ENCODE measurements at places on chromosomes 7 and 10. TPM values are rescaled to one million over a fixed set of nuclear protein-coding genes. Genes with fewer than 3 reads are reported as not detected.

The SFTPA1 gene
- not detected for total RNA-seq

The CFAP70 gene
- 1.1 TPM for total RNA-seq

DNA sequence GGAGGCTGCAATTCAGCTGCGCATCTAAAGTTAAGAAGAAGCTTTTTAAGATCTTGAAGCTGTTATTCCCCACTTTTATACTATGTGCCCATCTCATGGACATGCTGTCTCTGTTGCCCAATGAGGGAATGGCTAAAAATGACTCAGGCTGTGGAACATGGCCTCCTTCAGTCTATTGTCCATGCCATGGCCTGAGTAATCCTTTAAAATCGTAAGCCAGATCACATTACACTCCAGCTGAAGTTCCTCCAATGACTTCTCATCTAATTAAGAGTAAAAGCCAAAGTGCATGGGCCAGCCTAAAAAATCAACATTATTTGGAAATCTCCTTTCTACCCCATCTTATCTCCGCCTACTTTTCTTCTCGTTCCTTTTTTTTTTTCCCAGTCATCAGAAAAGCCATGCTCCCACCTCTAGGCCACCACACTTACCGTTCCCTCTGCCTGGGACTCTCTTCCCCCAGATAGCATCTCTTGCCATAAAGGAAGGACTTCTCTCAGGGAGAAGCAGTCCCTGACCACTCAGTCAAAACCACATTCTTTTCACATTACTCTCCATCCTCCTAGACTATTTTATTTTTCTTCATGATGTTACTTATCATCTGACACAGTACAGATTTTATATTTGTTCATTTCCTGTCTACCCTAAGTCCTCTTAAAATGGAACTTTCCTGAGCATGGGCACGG, 337.4 kb downstream of the PRPF18 start:
- no peak for DNase-seq
- H3K27me3 ChIP-seq = no peaks in the 10 kb centered on the region
- H3K4me3 ChIP-seq = no peak overlapping the region
- peaks cover 12% of the 10 kb centered on the region for H3K4me1 ChIP-seq
- no peaks in the 10 kb centered on the region for H3K36me3 ChIP-seq

DNA sequence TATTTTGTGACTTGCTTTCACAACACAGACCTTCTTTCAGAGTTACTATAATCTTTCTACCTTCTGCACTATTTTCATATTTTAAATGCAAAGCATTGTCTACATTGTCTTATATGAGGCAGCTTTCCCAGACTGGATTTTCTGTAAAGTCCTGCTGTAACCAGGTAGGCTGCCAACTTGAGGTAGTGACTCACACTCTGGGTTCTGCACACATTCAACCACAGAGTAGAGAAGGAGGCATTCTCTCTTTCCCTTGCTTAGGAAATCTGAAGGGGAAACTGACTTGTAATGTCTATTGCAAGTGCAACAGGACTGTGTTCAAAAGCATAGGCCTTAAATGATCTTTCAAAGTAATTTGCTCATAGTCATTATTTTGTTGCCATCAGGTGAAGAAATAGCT, 461.4 kb downstream of the GRM8 start:
- H3K4me1 ChIP-seq = peaks cover 9% of the 10 kb centered on the region
- no peak overlapping the region for H3K4me3 ChIP-seq

GRCh38 chr10:97408496-97408992, 7.4 kb upstream of the RRP12 start:
- no peak overlapping the region for H3K27ac ChIP-seq
- H3K36me3 ChIP-seq = no peaks in the 10 kb centered on the region
- H3K4me3 ChIP-seq = no peak overlapping the region
- no peaks in the 10 kb centered on the region for H3K27me3 ChIP-seq
- H3K4me1 ChIP-seq = no peaks in the 10 kb centered on the region

Measured in neural progenitor cell (in vitro differentiated cells).